ENCODE measurements at places on chromosomes 3 and 15.

DNA sequence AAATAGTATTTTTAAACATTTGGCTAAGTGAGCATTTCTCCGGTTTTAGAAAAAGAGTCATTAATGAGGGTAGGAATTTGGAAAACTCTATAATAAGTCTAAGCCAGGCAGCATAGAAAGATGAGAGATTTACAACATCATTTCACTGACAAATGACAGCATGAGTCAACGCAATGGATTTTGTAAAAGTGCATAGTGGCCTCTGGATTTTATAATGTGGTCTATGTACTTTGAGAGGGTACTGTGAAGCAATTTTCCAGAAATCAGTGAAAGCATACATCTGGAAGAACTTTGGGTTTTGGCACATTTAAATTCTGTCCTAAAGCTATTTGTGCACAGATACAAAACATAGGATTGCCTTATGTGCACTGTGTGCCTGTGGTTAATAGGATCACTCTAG, 130.8 kb upstream of the CCNL1 start:
- DNase-seq = peak; percentile 98

DNA sequence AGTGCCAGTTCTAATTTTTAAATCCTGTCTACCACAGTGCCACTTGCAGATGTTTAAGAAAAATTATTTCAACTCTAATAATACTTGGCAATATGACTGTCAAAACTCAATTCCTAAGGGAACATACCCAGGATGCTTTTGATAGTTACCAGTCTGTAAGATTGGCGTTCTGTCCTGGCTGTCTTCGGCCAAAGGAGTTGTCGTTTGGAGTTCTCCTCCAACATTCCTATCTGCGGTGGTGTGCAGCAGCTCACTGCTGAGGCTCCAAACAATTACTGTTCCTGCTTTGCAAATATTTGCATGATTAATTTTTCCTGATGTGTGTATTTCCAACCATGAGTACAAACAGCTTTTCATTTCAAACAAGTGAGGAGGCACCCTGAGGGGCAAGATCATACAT, 330.8 kb upstream of the DPH6 start:
- no peak for DNase-seq

- no peak for DNase-seq
Observed at GRCh38 chr15:91261345-91261744, 161.3 kb downstream of the SV2B start.

GRCh38 chr3:98333989-98334606, 19.6 kb upstream of the OR5K4 start:
- DNase-seq = no peak

DNA sequence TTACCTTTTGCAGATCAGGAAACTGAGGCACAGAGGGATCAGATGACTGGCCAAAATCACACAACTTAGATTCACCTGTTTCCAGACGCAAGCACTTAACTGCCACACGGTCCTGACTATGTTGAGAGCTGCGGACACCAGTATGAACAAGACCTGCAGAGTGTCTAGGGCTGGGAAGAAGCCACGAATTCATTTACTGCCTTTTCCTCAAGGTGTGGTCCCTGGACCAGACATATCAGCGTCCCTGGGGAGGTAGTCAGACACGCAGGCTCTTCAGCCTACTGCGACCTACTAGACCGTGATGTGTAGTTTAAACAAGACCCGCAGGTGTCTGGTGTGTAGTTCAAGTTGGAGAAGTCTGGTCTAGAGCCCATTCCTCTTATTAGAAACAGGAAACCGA, 541 bp upstream of the SLC6A11 start:
- no peak for DNase-seq
